ENCODE measurements at places on chromosomes 4 and X. TPM values are rescaled to one million over a fixed set of nuclear protein-coding genes. Genes with fewer than 3 reads are reported as not detected.

Gene SLC6A8
- 19.4 TPM for total RNA-seq

GRCh38 chr4:159341522-159341921 lies 238.6 kb downstream of the RAPGEF2 start:
- DNase-seq, result no peak

Gene TMEM154
- 1.3 TPM for total RNA-seq

DNA sequence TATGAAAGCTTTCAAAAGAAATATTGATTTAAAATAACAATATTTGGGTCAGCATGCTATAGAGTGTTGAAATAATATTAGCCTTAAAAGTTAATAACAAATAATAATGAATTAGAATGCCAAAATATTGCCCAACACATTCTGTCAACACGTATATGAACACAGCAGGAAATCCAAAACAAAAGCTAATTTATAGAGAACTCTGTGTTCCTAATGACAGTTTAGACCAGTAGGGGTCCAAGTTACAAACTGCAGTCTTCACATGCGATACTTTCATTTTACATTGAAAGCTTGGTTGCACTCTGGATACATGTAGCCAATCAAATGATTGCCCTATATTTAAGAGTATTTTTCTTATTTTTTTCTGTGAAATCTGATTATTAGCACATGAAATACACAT lies 274.4 kb downstream of the DCTD start:
- DNase-seq, result no peak

Gene PPBP
- 1.7 TPM for total RNA-seq

Gene GYPE
- total RNA-seq, result 0.21 TPM

Gene CXorf49B
- not detected for total RNA-seq

DNA sequence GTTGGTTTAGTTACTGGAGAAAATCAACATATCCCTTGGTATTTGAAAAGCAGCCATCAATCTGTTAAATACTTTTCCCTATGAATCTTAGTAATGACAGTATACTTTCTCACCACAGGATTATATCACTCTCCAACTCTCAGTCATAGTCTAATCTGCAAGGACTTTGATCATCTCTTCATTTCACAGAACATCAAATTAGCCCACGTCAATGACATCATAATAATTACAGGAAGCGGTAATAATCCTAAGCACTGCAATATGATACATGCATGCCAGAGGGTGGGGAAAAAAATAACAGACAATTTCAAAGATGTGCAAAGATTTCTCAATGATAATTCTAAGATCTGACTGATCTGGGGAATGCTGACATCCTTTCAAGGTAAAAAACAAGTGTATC lies 404.1 kb downstream of the GPM6A start:
- no peak for DNase-seq

Gene NEXMIF
- total RNA-seq, result 0.78 TPM

Gene SSX1
- total RNA-seq, result not detected

- DNase-seq, result no peak
Observed at GRCh38 chrX:150837845-150838244, 60.6 kb downstream of the CD99L2 start.

- no peak for DNase-seq
Observed at GRCh38 chrX:152245213-152245612, 106.8 kb upstream of the MAGEA10 start.

DNA sequence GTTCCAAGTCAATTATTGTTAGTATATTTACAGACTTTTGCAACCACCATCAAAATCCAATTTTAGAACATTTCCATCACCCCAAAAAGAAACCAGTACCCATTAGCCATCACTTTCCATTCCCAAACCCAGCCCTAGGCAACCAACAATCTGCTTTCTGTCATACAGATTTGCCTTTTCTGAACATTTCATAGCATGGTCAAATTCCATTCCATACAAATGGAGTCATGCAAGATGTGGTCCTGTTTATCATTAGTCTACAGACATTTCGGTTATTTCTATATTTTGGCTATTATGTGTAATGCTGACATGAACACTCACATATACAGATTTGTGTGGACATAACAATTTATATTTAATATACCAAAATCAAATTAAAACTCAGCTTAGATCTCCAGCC lies 508.7 kb downstream of the ZNF674 start:
- DNase-seq, result no peak

- DNase-seq, result no peak
Observed at GRCh38 chrX:9163214-9163709, 129.3 kb upstream of the FAM9B start.

DNA sequence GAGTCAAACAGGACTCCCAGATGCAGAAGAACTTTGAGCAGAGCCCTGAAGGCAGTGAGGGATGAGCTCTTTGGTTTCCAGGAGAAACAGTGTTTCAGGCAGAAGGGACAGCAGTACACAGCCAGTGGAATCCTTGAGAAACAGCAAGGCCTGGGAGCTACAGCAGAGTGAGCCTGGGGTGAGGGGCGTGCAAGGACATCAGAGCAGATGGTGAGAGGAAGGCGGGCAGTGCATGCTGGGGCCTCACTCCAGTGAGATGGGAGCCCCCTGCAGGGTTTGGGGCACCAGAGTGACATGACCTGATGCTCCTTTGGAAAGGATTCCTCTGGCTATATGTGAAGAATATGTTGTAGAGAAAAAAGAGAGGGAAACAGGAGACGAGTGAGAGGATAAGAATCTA lies 98.1 kb upstream of the EGFL6 start:
- no peak for DNase-seq

Gene UGT2B15
- total RNA-seq, result not detected

DNA sequence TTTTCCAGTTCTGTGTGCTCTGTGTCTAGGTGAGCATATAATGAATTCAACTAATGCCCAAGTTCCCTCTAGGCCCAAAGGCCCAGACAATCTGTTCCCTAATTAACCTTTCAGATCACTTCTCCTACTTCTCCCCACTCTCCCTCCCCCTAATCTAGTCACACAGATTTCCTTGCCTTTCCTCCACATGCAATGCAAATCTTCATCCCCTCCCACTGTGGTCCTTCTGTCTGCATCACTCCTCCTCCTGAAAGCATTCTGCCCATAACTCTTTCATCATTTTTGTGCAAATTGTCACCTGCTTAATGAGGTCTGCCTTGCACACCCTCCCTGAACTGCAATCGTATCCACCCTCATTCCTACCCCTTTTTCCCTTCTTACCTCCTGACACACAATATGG lies 346.6 kb downstream of the FBXO8 start:
- DNase-seq, result no peak

Gene NXF2B
- not detected for total RNA-seq

Gene CYBB
- 23.1 TPM for total RNA-seq

- DNase-seq, result no peak
Observed at GRCh38 chrX:119726900-119727555, 31.4 kb upstream of the SOWAHD start.

DNA sequence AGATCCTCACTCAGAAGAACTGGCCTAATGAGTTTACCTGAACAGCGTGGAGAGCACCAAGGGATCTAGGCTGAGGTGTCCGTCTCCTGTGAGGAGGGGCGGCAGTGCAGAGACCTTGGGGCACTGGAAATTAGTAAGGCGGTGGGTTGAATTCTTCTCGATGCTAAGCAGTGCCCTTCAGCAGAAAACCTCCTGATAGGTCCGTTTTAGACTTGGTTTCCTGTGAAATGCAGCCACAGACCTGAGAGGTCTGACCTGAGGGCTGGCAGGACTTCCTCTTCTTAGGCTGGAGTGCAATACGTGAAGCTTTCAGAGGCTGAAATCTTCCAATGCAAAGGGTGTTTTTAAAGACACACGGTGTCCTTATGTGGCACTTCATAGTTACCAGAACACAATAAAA lies at the start of gene CLNK:
CLNK (minus strand) TSS at position 138 of the 400 bp plus-strand sequence. CDS start 16,899 bp downstream, outside the sequence.
- no peak for DNase-seq

- no peak for DNase-seq
Observed at GRCh38 chrX:79367907-79368306, 773 bp upstream of the ITM2A start.

Gene LNX1
- 12.6 TPM for total RNA-seq

Gene CT45A3
- total RNA-seq, result not detected

Gene NPNT
- 53.8 TPM for total RNA-seq

Gene LONRF3
- 20.4 TPM for total RNA-seq

DNA sequence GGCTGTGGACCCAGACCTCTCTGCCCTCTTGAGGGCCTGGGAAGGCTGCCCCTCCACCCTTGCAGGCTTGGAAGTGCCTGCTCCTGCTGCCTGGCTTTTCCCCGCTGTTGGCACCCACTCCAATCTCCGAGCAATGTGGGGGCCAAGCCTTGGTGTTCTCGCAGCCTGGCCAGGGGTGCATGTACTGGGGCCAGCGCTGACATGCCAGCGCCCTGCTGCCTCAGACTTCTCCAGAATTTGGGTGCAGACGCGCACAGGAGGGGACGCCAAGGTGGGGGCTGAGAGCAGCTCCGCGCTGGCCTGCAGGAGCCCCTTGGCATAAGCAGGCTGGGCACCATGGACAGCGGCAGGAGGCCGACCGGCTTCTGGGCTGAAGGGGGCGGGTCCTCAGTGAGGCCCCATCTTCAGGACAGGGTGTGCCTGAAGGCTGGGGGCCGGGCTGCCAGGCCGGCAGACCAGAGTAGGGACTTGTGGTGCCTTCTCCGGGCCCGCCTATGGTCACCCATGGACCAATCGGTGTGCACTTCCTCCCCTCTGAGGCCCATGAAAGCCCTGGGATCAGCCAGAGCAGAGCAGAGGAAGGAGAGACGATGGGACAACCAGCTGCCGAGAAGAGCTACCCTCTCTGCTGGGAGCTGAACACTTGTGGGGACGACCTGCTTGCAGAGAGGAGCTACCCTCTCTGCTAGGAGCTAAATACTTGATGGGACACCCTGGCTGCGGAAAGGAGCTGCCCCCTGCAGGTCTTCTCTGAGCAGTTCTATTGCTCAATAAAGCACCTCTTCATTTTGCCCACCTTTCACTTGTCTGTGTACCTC lies 118.3 kb downstream of the DNAAF6 start:
- DNase-seq, result no peak

DNA sequence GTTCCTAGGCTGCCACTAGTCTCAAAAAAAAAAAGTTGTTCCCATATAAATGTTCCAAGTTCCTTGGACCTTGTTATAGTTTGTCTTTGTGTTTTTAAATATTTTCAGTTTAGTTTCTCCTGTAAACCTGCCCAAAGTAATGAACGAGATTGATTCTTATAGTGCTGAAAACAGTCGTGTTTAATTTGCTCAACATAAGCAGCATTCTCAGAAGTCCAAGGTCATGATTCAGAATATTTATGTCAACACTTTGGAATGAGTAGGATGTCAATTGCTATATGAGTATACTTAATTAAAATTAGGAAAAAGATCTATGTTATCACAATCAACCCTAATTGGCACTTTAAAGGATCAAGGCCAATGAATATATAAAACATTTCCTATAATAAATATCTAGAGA lies 510.9 kb downstream of the PPP4R3C start:
- no peak for DNase-seq

DNA sequence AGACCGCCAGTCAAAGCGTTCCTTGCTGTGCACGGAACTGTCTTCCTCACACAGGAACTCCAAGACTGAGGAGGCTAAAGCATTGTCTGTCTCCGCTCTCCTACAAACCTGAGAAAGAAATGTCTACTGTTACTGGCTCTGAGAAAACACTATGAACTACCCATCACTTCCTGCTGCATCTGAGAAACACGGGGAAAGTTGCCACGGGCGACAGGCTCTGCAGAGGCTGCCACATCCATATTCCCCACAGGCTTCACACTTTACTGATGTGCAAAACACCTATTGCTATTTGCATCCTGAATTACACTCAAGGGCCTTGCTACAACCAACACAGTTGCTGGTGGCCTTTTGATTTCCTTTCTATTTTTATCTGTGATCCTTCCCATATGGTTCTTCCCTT lies 59.0 kb downstream of the AFAP1 start:
- DNase-seq, result no peak

DNA sequence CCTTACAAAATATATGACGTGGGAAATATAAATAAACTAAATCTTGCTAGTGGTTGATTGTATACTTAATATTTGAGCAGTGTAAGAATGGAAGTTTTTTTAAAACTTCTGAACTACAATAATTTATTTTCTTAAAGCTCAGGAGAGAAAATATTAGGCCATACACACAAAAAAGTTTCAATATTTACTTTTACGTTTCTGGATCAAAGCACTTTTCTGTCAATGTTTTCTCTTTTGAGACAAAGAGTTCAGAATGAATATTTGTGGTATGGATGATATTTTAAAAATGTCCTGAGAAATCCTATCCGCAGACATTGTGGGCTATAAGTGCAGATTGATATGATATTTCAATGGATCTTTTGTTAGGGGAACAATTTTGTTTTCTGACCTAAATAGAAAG lies 109.9 kb downstream of the TLL1 start:
- DNase-seq, result no peak

Gene TMPRSS11E
- total RNA-seq, result not detected

DNA sequence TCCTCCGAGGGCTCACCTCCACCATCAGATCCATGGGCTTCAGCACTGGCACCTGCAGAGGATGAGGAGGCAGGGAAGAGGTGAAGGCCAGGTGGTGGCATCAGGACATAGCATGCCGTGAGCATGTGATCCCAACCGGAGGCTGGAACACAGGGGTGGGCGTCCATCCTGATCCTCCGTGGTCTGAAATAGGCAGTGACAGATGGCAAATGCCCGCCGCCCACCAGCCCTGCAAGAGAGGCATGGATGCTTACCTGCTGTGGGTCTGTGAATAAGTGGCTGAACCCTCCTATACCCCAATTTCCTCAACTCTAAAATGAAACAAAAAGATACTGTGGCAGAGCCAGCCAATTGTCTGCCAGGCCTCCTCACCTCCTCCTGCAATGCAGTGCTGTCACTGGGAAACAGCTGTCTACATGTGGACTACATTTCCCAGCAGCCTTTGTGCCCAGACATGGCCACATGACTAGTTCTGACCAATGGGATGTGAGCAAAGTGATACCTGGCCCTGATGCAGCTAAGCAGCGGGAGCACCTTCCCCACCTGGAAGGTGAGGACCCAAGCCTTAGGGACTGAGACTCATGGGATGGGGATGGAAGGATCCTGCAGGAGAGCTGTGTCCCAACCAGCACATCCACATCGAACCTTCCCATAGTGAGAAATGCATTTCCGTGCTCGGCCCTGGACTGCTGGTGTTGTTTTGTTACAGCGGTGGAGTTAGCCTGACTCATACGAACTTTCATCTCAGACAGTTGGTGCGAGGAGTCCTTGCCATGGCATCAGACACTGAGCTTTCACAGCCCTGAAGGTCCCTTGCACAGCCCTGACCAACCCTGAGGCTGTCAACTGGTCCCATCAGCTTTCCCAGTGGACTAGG lies 99.5 kb downstream of the PPP2R2C start:
- DNase-seq, result no peak

Gene ADGRG4
- not detected for total RNA-seq
